ENCODE measurements at places on chromosomes 2 and 18.
A peak's percentile ranks its signal among the peaks of the same experiment; 100 is the strongest.

GRCh38 chr2:165584126-165584654 is 114.7 kb downstream of the CSRNP3 start:
- DNase-seq = no peak

DNA sequence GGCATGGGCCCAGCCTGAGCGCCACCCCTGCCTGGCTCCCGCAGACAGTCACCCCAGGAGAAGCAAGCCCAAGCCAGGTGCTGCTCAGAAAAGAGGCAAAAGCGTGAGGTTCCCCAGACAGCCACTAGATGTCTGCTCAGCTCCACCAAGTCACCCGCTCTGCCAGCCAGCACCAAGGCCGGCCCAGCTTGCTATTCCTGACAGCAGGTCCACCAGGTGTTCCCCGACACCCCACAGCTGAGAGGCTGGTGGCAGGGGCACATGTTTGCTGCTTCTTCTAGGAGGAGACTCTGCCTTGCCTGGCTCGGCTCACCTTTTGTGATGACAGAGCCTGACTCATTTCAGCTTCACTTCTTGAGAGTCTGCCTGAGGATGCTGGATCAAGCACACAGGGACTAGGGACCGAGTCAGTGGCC is 206.7 kb downstream of the MGAT5 start:
- no peak for DNase-seq

DNA sequence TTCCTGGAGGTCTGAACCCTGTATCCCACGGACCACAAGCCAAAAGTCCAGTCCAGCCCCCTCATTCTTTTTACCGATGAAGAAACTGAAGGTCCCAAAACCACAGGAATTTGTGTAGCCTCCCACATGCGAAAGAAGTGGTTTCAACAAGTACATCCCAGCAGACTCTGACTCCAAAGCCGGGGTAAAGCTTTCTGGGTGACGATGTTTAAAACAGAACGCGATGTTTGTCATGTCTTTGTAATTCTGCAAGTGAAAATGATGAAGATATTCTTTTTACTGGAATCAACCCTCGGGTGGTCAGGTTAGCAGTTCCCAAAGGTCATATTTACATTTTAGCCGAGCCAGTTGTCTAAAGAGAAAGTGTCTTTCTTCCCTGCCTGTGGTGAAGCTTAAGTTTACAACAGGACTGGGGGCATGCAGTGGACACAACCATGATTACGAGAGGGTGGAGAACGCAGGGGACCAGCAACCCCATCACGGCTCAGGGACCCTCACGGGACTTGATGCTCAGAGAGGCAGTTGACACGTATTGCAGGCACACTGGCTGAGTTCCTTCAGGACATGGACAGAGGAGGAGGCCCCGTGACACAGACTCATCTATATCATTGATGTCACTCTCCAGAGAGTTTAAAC is 17.8 kb upstream of the TMEM131 start:
- no peak for DNase-seq

- DNase-seq = no peak
These were observed 116.8 kb downstream of the XIRP2 start for GRCh38 chr2:167005096-167005495.

GRCh38 chr2:656676-657075 is 20.5 kb downstream of the TMEM18 start:
- no peak for DNase-seq

DNA sequence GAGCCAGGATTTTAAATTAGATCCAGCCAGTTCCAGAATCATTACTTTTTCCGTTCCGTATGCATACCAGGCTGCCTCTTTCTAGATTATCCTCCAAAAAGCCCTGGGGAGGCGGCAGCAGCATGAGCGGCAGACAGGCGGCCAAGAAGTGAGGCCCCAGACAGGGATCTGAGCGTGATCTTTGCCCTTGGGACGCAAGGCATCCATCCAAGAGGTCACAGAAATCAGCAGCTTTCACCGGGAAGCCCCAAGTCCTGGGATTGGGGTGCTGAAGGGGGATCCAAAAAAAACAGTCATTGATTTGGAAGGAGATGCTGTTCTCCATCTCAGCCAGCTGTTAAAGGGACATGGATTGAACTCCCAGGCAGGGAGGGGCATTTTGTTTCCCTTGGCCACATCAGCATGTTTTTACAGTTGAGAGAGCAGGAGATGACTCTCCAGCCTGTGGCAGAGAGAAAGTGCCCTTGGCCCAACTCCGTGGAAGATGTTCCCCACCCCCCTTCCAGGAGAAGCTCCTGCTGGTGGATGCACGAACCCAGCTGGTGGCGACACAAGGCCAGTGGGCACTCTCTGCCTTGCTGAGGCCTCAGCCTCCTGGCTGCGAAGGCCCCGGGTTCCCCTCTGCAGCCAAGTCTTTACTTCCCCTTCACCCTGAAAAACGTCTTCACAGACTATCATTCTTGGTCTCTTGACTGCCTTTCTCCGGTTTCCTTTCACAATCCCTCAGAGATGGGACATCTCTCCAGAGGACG is 265.6 kb downstream of the ANAPC1 start:
- DNase-seq = no peak

- no peak for DNase-seq
These were observed 359.9 kb upstream of the FANCL start for GRCh38 chr2:58601017-58601416.

DNA sequence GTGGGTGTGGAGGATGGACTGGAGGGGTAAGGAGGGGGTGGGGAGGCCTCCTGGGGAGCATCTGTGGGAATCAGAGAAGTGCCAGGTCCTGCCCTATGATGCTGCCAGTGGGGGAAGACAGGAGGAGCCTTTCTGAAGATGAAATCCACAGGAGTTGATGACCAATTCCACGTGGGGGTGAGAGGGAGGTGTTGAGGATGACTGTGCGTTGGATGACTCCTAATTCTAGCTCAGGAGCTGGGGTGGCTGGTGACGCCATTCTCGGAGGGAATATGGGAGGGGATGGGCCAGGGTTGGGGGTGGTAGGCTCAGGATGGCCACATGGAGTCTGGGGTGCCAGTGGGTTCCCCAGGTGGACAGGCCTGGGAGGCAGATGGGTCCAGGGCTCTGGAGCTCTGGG is 32.3 kb downstream of the EMX1 start:
- no peak for DNase-seq

DNA sequence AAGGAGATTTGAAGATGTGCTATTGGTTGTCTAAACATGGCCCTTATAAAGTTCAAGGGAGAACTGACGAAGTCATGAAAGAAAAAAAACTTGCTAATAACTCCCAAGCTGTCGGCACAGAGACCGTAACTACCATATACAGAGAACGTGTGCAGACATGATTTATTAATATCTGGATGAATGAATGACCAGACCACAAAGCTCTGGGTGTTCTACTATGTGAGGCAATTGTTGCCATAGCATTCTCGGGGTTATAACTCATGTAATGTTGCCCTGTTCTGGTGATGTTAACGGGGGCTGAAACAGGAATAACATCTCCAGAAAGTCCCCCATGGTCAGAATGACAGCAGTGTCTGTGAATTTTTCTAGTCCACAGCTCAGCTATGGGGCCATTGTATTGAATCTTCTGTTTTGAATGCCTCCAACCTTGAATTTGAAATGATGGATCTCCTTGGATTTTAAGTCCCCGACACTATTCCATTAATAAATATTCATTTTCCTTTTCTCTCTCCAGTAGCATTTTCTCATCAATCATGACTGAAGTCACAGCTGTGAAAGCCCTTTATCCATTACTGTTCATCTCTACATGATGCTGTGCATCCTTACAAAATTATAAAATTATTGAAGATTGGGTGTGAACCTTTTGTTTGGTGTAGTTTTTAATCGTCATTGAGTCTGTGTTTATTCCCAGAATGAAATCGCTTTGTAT is 483.4 kb upstream of the KLHL29 start:
- no peak for DNase-seq

DNA sequence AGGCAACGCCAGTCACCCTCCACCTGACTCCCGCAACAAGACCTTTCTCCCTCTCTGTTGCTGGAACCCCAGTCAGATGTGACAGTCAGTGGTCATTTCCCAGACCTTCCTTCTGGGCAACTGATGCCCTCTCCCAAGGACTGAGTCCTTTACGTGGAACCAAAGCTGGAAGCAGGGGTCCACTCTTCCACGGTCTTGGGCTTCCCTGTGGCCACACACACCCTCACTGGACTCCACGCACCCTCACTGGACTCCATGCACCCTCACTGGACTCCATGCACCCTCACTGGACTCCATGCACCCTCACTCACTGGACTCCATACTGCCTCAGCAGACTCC is 7.1 kb downstream of the PTMA start:
- DNase-seq = no peak

DNA sequence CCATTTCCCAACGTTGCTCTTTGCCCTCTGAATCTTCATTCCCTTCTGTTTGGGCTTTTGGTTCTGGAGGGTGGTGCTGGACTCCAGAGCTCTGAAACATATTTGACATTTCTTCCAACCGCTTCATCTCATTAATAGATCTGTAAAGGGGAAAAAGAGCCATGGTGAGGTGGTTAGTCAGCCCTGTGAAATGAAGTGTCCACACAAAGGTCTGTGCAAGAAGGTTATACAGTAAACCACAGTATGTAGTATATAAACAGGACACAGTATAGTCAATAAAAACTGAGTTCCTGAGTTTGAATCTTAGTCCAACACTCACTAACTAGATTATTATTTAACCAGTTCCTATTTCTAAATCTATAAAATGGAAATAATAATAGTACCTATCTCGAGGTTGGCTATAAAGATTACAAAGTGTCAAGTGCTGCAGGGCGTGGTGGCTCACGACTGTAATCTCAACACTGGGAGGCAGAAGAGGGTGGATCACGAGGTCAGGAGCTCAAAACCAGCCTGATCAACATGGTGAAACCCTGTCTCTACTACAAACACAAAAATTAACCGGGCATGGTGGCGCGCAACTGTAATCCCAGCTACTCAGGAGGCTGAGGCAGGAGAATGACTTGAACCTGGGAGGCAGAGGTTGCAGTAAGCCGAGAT is 13.1 kb downstream of the STARD7 start:
- no peak for DNase-seq

DNA sequence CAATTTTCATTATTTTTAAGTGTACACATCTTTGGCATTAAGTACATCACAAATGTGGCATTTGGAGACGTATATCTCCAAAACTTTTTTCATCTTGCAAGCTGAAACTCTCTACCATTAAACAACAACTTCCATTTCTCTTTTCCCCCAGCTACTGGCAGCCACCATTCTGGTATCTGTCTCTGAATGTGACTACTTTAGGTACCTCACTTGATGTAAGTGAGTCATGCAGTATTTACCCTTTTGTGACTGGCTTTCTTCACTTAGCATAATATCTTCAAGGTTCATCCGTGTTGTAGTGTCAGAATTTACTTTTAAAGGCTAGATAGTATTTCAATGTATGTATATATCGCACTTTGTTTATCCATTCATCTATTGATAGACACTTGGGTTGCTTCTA is 17.0 kb downstream of the BABAM2 start:
- DNase-seq = no peak

DNA sequence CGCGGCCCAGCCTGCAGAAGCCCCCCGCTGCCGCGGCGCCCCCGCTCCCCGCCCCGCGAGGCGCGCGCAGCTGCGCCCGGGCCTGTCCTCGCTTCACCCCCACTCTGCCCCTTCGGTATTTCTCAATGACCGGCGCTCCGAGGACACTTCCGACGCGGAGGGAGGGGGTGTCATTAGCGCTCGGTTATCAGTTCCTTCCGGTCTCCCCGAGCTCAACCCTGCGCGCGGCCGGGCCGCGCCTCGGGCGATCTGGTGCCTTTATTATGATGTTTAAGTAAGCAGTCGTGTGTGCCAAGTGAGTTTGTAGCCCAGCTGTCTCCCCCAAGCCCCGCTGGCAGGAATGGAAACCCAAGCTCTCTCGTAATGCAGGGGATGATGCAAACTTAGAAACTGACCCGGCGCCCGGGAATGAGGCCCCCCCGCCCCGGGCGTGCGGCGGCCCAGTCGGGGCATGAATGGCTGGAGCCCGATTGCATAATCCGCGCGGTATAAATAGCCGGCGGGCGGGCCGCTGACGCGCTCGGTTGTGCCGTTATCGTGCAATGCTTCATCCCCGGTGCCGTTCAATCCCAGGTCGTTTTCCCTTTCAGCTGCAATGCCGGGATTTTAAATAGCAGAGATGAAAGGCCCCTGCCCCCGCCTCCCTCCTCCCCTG is 3.9 kb upstream of the SPRED2 start:
- DNase-seq = peak; percentile 55

DNA sequence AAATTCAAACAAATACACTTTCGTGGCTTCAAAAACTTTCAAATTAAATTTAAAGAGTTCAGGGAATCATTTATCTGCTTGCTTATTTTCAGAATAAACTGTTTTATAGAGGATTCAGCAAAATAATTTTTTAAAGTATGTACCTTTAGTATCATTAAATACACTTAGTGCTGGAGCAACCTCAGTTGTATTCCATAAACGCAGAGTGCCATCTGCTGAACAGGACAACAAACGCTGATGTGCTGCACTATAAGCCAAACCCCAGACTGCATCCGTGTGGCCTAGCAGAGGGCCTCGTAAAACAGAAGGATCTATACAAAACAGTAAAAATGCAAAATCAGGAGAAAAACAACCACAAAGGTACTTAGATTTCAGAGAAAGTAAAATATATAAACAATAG is 108.6 kb downstream of the STRN start:
- DNase-seq = no peak

DNA sequence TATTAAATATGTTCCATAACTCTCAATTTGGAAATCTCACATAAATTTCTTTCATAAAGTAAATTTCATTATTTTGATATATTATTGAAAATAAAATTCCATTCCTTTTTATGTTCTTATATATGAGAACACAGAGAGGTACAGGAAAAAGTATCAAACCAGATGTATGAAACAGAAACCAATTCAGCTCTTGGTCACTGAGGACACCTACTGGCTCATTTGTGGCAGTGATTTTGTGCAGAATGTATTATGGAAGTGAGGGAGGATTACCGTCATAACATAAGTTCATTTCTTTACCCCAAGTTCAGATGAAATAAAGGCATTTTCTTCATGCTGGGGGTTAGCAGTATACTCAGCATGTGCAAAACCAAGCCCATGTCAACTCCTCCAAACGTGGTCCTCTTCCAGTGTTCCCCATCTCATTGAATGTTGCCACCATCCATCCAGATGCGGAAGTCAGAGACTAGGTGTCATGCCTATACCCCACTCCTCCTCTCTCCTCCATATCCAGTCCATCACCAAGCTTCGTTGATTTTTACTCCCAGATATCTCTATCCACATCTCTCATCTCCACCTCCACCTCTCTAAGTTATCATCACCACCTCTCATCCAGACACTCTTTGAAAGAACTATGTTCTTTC is 41.7 kb upstream of the MALL start:
- no peak for DNase-seq

GRCh38 chr18:63291278-63291677 is 28.3 kb downstream of the BCL2 start:
- DNase-seq = no peak
